Progenitor cell of endocrine pancreas (in vitro differentiated cells): ENCODE measurements at places on chromosomes 5 and 9. TPM values are rescaled to one million over a fixed set of nuclear protein-coding genes. Genes with fewer than 3 reads are reported as not detected.

DNA sequence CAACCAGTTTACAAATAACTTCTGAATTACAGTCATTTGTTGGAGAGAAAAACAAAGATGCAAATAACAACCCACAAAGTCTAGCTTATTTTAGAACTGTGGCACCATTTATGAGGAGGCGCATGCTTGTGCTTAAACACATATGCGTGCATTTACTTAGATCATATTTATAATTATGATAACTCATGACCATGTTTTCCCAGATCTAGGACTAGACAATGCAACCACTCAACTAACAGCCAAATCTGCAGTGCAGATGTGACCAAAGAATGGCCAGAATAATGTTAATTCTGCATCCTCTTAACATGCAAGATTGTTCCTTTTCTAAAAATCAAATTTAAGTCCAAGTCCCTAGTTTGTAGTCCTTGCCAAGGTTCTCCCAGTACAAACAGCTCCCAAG, 167.3 kb upstream of the FST start:
- peaks cover 4% of the 10 kb centered on the region for H3K27me3 ChIP-seq
- no peaks in the 10 kb centered on the region for H3K4me1 ChIP-seq
- no peak overlapping the region for H3K4me3 ChIP-seq
- no peak overlapping the region for H3K27ac ChIP-seq
- H3K36me3 ChIP-seq = no peaks in the 10 kb centered on the region
- no peak for DNase-seq

- peaks cover 50% of the 10 kb centered on the region for H3K36me3 ChIP-seq
- H3K27me3 ChIP-seq = no peaks in the 10 kb centered on the region
- H3K4me3 ChIP-seq = no peak overlapping the region
- H3K27ac ChIP-seq = peak overlapping the region; percentile 23
- DNase-seq = no peak
- H3K4me1 ChIP-seq = peaks cover 17% of the 10 kb centered on the region
These were observed 83.7 kb downstream of the SERINC5 start for GRCh38 chr5:80172067-80172695.

GRCh38 chr5:84869675-84870074, 485.0 kb upstream of the EDIL3 start:
- no peaks in the 10 kb centered on the region for H3K27me3 ChIP-seq
- no peak for DNase-seq
- peaks cover 2% of the 10 kb centered on the region for H3K4me1 ChIP-seq
- no peak overlapping the region for H3K27ac ChIP-seq
- H3K36me3 ChIP-seq = no peaks in the 10 kb centered on the region

The SHISAL2B gene
- 0.51 TPM in 1 of 2 replicates, not detected in the other for total RNA-seq

DNA sequence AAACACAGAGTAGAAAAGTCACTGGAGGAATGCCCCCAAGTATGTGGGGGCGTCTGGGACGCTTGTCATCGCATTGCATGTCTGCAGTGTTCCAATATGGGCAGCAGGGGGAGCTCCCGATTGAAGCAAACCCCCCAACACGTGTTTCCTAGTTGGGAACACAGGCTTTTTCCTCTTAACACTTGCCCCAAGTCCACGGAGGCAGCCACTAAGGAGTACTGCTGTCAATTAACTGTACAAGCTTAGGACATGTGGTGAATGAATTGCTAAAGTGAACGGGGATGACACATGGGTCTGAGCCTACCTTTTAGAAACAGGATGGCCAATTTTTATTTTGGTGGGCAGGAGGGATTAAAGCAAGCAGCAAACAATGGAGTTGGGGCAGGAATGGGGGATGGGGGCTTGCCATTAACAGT, 2.2 kb downstream of the GABRB2 start:
- no peak overlapping the region for H3K27ac ChIP-seq
- peak; percentile 37 for DNase-seq
- H3K4me1 ChIP-seq = peaks cover 8% of the 10 kb centered on the region
- no peak overlapping the region for H3K4me3 ChIP-seq

The SOWAHA gene
- 0.98 and 1.3 TPM in 2 replicates for total RNA-seq
